Naive thymus-derived CD8-positive, alpha-beta T cell (primary cell): ENCODE measurements at places on chromosomes 16 and 17.

DNA sequence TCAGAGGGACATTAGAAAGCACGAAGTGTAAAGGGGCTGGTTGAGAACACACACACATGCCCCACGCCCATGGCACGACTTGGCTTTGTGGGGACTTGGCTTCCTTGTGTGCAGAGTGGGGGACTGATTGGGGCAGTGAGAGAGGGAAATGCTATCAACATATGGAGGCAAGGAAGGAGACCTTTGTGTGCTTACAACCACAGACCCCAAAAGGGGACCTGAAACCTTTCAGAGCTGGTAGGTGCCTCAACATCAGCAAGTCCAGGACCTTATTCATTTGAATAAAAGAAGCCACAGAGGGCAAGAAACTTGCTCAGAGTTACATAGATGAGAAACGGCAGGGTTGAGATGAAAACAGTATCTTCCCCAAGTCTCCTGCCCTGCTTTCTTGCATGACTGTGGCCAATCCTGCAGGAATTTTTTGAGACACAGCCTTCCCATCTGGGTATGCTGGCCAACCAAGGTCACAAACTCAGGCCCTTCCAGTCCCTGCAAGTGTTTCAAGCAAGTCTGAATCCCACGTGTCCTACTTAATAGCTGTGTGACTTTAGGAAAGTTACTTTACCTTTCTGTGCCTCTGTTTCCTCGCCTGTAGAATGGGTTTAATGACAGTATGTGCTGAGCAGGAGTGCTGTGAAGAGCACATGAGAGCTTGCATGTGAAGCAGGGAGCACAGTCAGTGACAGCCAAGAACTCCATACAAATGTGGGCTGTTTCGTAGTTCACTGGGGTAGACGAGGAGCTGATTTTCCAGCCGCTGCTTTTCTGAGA, 26.2 kb downstream of the C16orf78 start:
- no peak for DNase-seq
- H3K4me3 ChIP-seq: no peak overlapping the region
- H3K27ac ChIP-seq: no peak overlapping the region
- H3K4me1 ChIP-seq: no peaks in the 10 kb centered on the region

- H3K27me3 ChIP-seq: peaks cover 1% of the 10 kb centered on the region
- peak overlapping the region; percentile 59 for H3K27ac ChIP-seq
- H3K4me1 ChIP-seq: peaks cover 34% of the 10 kb centered on the region
Observed at GRCh38 chr17:1976000-1976682, 49.0 kb downstream of the RTN4RL1 start.

DNA sequence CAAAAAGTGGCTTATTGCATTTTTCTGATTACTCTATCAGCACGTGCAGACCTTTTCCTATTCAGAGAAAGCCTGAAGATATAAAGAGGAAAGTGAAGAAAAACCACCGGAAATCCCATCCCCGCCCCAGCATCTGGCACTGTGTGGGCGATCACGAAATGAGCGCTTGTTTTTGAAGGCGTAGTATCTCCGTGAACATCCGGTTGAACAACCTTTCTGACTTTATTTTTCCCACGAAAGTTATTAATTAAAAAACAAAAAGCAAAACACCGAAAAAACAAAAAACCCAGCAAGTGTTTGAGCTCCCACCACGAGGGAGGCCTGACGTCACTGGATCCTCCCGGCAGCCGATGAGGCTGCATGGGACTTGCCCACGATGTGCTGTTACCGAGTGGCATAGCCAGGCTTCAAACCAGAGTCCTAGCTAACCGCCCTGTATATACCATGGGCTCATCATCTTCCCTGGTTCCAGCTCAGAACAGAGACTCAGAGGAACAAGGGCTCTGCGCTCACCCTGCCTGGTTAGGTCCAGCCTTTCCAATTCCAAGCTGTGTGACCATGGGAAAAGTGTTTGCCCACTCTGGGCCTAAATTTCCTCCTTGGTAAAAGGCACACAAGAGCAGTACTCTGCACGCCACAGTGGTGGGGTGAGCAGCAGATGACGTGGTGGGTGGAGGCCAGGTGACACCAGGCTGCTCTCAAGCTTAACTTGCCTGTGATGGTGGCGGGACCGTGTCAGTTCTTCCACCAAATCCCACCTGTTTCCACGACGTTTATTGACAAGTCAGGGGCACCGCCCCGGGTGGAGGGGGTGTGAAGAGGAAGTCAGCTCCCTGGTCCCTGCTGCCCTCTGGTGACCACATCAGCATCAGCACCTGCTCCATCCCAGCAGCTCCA, 34.3 kb upstream of the IL21R start:
- no peaks in the 10 kb centered on the region for H3K36me3 ChIP-seq
- H3K4me1 ChIP-seq: peaks cover 61% of the 10 kb centered on the region
- DNase-seq: peak; percentile 76
- H3K27me3 ChIP-seq: no peaks in the 10 kb centered on the region
- H3K27ac ChIP-seq: peak overlapping the region; percentile 100

GRCh38 chr17:61402978-61403800, 3.5 kb downstream of the TBX2 start:
- H3K4me1 ChIP-seq: peaks cover 49% of the 10 kb centered on the region
- no peak overlapping the region for H3K27ac ChIP-seq
- no peak for DNase-seq
- peaks cover 38% of the 10 kb centered on the region for H3K27me3 ChIP-seq
- peak overlapping the region; percentile 73 for H3K4me3 ChIP-seq

DNA sequence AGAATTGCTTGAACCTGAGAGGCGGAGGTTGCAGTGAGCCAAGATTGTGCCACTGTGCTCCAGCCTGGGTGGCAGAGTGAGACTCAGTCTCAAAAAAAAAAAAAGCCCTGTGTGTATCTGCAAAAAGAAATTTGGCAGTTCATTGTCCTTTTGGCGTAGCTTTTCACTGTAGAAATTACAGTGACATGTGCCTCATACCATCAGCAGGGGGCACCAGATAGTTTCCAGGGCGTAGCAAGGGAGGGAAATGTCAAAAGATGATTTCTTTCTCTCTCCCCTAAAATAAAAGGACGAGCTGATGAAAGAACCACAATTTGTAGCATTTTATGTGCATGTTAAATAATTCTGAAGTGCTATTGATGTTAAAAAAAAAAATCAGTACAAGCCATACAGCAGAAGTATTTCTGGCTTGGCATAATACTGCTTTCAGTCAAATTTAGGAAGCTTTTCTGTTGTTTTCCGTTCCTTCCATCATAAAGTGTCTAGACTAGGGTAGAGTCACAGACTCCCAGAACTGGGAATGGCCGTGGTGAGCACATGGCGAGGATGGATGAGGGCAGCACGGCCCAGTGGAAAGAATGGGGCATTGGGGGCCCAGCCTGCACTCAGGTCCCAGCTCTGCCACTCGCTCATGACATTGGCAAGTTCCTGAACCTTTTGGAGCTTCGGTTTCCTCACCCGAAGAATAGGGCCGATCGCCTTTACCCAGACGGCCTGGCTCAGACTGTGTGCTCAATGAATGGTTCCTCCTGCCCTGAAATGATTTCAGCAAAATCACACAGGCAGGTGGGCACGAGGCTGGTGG, 59.8 kb upstream of the RPH3AL start:
- H3K27me3 ChIP-seq: no peaks in the 10 kb centered on the region
- peaks cover 77% of the 10 kb centered on the region for H3K4me1 ChIP-seq
- H3K4me3 ChIP-seq: peak overlapping the region; percentile 75
- H3K36me3 ChIP-seq: no peaks in the 10 kb centered on the region
- H3K27ac ChIP-seq: peak overlapping the region; percentile 97
- DNase-seq: peak; percentile 68

DNA sequence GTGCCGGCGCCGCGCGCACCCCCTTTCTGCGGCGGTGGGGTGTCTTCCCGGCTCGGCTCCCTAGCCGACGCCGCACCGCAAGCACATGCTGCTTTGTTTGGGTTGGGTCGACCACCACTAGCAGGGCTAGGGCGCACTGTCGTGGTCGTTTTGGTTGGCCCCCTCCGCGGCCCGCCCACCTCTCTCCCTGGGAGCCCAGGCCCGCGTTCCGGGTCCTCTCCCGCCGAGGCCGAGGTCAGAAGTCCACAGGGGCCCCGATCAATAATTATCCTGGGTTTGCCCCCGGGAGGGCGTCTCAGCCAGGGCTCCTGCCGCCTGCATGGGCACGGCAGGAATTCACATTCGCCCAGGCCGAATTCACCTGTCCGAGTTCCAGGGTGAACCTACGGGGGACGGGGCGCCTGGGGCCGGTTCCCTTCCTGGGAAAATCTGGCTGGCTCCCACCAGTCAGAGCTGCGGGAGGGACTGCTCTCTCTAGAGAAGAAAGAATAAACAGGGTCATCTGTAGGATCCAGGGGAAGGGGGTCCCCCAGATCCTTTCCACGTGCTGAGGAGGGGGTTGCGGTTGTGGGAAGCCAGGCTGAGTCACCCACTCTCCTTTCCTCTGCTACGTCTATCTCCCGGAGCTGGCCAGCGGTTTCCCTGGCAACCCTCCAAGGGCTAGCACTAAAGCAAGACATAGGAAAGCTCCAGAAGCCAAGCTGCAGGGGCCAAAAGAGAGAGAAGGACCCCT, 584 bp upstream of the STAT5B start:
- H3K4me3 ChIP-seq: peak overlapping the region; percentile 75
- no peak for DNase-seq
- no peaks in the 10 kb centered on the region for H3K36me3 ChIP-seq
- peaks cover 48% of the 10 kb centered on the region for H3K4me1 ChIP-seq
- peak overlapping the region; percentile 88 for H3K27ac ChIP-seq

GRCh38 chr16:86616906-86617305, 38.6 kb downstream of the FOXL1 start:
- no peak for DNase-seq
- H3K4me3 ChIP-seq: no peak overlapping the region
- peaks cover 10% of the 10 kb centered on the region for H3K27me3 ChIP-seq
- no peaks in the 10 kb centered on the region for H3K36me3 ChIP-seq
- no peak overlapping the region for H3K27ac ChIP-seq
- H3K4me1 ChIP-seq: no peaks in the 10 kb centered on the region

- H3K4me3 ChIP-seq: no peak overlapping the region
- peaks cover 33% of the 10 kb centered on the region for H3K4me1 ChIP-seq
- no peaks in the 10 kb centered on the region for H3K27me3 ChIP-seq
- peaks cover 64% of the 10 kb centered on the region for H3K36me3 ChIP-seq
Observed at GRCh38 chr17:40158438-40159013, 18.2 kb downstream of the CASC3 start.
